Activated naive CD8-positive, alpha-beta T cell treated with anti-CD3 and anti-CD28 coated beads, Interleukin-2, amount 50 U/mL, for 16 hours (primary cell): ENCODE measurements at places on chromosomes 11 and 22.

- no peak for DNase-seq
Observed at GRCh38 chr11:102553835-102554282, 23.3 kb upstream of the MMP7 start.

DNA sequence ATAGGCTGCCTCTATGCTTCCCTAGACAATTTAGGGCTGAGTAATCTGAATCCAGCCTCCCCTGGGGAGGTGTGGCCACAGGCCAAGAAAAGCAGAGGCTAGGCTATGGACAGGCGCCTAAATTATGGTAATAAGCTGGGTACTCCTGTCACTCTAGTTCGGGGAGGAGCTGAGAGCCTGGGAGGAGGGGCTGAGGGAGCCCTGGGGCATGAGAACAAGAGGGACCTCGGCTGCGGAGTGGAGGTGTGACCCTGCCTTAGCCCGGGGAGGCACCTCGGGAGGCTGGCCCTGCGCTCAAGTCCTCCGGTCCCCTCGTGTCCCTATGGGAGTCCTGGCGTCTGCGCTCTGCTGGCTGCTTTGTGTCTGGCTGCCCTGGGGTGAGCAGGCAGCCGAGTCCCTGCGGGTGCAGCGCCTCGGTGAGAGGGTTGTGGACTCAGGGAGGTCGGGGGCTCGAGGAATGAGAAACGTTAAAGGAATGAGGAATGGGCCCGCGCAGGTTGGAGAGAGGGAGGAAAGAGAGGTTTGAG, at the start of gene OTOG:
TSS of gene OTOG (plus strand) at position 209 of the 527 bp plus-strand sequence. CDS start at position 323, 114 bp downstream.
- DNase-seq: no peak

GRCh38 chr11:115333121-115333520, 171.1 kb downstream of the CADM1 start:
- DNase-seq: no peak

GRCh38 chr11:72630104-72630852, 43.9 kb downstream of the PDE2A start:
- no peak for DNase-seq

DNA sequence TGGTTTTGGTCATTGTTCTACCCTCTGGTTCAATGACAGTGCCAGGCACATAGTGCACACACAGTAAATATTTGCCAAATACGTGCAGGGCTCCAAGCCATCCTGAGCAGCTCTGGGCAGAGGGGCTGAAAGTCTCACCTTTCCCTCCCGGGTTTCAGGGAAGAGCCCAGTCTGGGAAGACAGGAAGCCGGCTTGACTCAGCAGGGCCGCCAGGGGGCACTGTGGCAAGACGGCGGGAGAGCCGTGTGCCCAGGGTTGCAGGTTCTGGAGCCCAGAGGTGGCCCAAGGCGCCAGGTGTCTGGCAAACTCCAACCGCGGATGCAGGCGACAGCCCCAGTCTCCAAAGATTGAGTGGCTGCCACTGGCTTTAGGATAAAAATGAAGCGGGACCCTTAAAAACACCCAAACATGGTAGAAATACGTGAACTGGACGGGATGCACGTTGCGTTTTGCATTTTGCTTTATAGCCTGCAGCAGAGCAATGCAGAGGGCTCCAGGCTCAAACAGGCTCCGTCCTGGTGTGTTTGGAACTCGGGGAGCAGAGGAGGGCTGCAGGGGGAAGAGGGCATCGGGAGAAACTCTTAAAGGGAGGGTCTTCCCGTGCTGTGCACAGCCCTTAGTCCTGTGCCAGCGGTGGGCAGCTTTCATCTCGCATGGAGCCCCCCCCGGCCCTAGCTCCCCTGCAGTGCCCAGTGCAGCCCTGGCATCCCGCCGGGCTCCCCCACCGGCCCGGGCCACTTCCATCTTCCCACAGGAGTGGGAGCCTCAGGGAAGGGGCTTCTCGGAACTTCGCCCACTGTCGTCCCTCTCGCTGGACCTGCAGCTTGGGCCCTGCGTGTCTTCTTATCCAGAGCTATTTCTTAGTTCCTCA, 10.7 kb downstream of the KRTAP5-5 start:
- no peak for DNase-seq
